ENCODE measurements at places on chromosomes 1 and 21.

DNA sequence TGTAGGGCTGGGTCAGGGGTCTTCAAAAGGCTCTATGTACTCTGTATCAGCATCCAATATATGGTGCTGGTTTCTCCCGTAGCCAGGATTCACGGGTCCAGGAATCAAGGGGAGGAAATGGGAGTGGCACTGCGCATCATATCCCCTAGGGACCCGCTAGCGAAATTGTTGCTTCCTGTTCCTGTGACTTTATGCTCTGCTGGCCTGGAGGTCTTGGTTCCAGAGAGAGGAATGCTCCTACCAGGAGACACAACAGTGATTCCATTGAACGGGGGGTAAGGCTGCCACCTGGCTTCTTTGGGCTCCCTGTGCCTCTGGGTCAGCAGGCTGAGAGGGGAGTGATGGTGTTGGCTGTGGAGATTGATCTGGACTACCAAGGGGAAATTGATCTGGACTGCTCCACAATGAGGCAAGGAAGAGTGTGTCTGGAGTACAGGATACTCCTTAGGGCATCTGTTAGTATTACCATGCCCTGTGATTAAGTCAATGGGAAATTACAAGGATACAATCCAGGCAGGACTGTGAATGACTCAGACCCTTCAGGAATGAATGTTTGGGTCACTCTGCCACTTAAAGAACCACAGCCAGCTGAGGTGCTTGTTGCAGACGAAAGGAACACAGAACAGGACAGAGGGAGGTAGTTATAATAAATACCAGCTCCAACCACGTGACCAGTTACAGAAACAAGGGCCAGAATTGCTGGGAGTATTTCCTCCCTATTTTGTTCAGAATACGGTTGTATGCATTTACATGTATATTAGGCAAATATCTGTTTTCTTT, 10.2 kb downstream of the SPSB1 start:
- no peak for DNase-seq

DNA sequence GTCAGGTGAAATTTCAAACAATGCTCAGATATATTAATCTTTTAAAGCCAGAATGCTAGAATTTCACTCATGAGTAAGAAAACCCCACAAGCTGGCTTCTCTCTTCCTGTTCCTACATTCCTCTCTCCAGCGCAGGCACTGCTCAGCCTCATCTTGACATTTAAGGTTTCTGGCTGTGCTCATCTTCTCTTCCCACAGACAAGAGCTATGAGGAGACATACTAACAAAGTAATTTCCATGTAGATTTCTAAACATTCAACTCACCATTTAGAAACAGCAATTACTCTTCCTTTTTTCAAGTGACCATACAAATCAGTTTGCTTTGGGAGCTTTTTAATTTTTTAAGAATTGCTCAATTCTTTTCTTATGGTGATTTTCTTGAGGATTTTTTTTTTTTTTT, 7.8 kb upstream of the LRRC8D start:
- no peak for DNase-seq

GRCh38 chr21:41112740-41113692, 54.9 kb upstream of the BACE2 start:
- no peak for DNase-seq

DNA sequence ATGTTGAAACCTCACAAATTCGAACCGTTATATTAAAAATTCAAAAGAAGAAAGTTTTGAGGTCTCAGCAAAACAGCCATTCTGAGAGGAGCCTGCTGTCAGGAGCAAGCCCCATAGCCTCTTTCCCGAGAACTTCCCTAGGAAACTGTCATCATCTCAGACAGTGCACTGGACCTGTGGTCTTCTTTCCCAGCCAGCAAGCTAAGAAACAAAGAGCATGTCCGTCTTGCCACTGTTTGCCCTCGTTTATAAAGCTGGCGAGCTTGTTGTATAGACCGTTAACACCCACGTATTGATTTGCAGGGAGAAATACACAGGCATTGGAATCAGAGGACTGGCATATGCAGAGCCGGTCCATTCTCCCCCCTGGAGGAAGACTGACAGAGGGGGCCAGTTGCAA, 407.0 kb downstream of the NPHP4 start:
- no peak for DNase-seq

DNA sequence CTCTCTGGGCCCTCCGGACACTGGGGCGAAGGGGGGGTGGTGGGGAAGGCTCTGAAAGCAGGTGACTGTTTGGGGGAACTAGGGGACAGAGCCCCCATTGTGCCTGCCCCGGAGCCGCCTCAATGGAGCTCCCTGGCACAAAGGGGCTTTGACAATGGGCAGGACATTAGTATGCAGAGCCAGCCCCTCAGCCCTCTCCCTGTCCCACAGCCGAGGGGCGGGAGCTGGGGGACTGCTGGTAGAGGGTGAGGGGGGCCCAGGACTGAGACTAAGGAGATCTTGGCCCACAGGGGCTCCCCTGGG, 7.8 kb downstream of the KCNJ10 start:
- no peak for DNase-seq

DNA sequence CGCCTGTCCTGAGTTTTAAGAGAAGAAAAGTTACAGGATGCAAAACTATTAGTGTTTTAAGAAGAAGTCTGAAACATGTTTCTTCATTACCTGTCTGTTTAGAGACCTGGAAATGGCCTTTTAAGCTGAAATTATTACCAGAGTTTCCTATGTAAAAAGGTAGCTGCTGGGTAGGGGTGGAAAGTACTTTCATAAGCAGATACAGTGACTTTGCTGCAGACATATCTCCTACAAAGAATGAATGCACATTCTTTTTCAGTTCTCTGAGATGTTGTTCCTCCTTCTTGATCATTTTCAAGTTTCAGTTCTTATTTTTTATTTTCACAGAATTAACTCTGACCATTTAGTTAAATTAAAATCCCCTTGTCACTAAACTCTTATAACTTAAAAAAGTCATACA, 1329.6 kb downstream of the KCNT2 start:
- DNase-seq = no peak

DNA sequence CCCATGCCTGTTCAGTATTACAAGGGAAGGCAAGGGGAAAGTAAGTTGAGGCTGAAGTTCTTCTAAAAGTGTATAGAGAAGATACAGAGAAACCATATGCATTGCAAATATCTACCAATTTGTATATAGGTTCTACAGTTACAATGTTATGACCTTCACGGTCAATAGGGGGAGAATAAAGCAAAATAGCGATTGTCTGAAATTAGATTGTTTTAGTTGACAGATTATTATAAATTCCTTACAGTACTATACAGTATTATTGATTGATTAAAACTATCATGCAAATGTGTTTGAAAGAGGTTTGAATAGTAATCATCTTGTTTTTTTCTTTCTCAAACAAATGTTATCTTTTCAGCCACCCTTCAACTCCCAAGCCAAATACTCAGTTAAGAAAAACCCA, 13.7 kb upstream of the BRINP3 start:
- DNase-seq = no peak

GRCh38 chr1:105386489-105386888, 1636.8 kb downstream of the AMY1C start:
- no peak for DNase-seq

DNA sequence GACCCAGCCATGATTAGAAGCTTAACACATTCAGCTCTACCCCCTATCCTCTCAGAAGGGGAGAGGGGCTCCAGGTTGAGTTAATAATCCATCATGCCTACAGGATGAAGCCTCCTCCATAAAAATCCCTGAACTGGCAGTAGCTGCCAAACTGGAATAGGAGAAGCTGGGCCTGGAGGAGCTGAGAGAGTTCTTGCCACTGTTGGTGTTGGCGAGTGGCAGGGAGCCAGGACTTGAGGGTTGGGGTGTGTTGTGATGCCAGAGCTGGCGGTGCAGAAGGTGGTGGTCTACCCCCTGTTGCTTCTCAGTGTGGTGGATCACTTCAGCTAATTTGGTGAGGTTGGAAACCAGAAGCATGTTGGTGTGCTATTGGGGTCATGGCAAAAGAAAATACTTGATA, 36.5 kb downstream of the IVNS1ABP start:
- DNase-seq = no peak

GRCh38 chr1:8937701-8938100, 8.0 kb upstream of the CA6 start:
- no peak for DNase-seq

Data from activated effector memory CD4-positive, alpha-beta T cell treated with anti-CD3 and anti-CD28 coated beads, Interleukin-2, amount 50 U/mL, for 16 hours (primary cell).